HuH-7.5 (cell line): ENCODE measurements at places on chromosomes 2 and 18.

DNA sequence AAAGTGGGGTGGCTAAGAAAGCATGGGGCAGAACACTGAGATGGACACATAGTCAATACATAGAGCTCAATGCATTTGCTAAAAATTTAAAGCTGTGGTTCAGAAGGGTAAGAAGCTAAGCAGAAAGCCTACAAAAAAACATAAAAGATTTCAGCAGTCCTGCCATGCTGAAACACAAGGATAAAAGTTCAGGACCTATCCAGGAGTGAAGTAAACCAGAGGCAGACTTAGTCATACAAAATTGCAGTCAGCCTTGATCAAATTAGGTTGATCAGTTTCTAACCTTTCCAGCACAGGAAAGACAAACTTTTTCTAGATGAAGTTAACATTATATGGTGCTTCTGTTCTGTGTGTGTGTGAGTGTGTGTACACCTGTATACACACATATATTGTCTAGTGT, 120.8 kb upstream of the RBMS1 start:
- DNase-seq: no peak

DNA sequence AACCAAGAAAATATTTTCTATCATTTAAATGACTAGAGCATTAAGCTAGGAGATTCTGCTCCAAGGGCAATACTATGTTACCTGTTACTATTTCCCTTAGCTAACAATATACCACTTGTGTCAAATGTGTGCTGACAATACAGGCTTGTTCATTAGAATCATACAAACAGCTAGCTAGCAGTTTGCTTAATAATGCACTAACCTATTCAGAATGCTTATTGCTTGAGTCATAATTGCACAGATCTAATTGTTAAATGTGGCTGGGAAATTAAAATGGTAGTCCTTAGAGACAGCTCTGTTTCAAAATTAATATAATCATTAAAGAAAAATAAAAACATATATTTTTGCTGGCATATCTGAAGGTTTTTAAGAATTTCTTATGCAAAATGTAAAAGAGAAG, 344.2 kb downstream of the ERBB4 start:
- no peak for DNase-seq

- DNase-seq: no peak
These were observed 51.6 kb downstream of the MAPK4 start for GRCh38 chr18:50611529-50611941.

GRCh38 chr2:124286089-124286783, 261.1 kb downstream of the CNTNAP5 start:
- DNase-seq: no peak

DNA sequence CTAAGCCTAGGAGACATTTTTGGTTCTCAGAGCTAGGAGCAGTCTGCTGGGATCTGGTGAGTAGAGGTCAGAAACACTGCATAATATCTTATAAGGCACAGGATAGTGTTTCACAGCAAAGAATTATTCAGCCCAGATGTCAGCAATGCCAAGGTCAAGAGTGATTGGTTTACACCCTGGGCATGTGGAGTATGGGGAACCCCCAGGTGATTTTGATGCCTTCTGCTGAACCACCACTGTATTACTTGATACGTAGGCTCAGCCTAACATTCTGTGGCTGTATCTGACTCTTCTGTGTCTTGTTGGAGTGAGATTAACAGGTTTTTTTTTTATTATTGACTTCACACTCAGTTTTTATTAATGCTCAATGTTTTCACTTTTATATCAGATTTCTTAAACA, 6.0 kb downstream of the DDX18 start:
- DNase-seq: no peak

DNA sequence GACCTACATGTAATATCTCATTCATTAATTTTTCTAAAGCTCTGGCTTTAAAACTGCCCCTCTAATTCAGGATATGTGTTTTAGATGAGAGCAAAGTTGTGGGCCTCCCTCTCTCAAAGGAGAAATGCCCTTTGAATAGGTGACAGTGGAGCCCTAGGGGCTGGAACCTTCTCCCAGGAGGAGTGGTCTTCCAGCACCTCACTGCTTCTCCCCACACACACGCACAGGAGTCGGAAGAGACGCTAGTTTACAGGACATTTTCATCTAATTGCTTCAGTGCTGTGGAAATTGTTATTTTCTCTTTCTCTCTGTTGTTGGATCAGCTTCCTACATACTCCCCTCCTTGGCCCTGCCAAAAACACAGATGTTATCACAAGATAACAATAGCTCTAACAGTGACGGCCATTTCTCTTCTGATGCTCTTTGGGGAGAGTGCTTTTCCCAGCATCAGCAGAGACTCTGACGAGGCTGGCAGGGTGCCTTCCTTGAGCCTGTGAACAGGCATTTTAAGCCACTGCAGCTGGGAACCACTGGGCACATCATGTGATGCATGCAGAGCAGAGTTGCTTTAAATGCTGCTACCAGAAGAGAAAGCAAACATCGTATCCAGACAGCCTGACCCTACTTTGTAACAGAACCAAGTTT, 209.4 kb upstream of the SP5 start:
- DNase-seq: no peak

DNA sequence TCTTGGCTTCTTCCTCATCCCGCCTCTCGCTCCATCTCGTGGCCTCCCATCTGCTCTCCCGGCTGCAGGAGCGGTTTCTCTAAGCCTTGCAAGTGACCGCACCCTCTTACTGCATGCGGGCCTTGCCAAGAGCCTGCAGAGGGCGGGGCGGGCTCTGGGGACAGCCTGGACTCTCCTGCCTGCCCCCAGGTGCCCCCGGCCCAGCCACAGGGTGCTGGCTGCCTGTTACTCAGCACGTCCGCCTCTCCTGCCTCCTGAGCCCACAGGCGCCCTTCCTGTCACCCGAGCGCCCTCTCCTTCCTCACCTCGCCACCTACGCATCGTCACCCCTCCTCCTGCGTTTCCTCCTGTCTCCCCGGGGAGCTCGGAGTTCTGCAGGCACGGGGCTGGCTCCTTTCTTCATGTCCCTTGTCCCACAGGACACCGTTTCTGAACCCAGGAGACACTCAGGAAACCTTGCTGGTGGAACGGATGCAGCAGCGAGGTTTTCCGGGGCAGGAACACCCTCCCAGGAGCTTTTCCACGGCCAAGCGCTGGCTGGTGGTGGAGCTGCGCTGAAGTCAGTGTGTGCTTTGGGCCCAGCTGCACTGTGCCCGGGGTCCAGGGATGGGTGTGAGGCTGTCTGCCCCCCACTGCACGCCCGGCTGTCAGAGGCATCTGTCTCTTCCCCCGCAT, 28.5 kb downstream of the HPCAL1 start:
- DNase-seq: no peak

DNA sequence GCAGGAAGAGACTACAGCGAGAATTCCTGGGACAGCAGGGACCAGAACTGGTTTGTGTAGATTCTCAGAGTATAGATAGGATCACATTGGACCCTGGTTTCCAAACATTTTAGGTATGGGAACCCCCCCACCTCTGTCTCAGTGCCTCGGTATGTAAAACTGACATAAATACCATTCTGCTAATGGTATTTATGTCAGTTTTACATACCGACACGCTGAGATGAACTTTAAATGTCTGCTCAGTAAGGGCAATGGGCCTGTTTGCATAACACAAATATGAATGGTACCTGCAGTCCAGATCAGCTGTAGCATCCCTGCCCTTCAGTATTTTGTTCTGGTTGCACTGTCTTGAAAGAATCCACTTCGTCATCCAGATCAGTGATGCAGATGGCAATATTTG, 73.2 kb downstream of the WDSUB1 start:
- no peak for DNase-seq

DNA sequence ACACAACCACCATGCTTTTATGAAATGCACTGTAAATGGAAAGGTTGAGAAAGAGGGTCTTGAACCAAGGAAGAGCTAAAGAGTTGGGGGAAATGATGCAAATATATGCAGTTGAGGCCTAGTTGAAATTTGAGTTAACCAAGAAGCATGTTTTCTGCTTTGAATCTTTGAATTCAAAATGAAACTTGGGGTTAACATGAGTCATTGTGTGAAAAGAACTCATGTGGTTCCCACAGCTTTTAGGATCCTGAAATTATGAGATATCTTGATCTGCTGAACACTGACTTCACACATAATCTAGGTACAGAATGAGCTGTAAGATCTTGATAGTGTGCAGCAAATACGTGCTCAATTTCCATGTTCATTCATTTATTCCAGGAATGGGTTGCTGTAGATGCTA, 422.9 kb upstream of the TRIB2 start:
- no peak for DNase-seq

GRCh38 chr2:113905886-113906285, 16.0 kb downstream of the ACTR3 start:
- DNase-seq: no peak

DNA sequence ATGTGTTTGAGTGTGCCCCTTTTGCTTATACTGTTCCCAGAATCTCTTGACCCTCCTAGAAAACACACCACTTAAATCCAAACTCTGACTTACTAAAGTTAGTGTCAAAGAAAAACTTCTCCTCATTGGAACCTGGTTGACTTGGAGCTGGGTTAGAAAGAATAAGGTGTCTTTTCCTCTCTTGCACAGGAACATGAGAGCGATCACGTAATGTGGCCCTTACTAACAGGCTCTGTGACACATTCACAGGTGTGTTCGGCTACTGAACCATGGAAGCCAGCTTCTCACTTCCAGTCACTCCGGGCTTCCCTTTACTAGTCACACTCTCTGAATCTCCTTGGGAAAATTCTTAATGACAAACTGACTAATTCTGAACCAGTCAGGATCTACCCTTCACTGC, 5.4 kb upstream of the POU3F3 start:
- DNase-seq: no peak

DNA sequence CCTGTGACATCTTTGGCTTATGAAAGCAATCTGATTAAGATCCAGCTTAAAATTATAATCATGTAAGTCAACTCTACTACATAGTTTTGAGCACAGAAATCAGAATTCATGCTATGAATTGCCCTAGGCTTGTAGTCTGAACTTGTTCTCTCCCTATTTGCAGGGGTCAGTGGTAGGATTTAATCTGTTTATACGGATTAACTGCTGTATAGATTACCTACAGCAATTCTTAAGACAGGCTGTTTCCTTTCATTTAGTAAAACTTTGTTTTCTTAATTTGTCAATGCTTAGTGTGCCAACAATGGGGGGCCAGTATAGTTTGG, 287.9 kb downstream of the PDE11A start:
- no peak for DNase-seq

- DNase-seq: no peak
These were observed 91.6 kb upstream of the MGAT4A start for GRCh38 chr2:98822301-98823164.
